Endothelial cell of umbilical vein (primary cell): ENCODE measurements at places on chromosomes 4 and X. TPM values are rescaled to one million over a fixed set of nuclear protein-coding genes. Genes with fewer than 3 reads are reported as not detected.

The P2RY10 gene
- polyA plus RNA-seq, result not detected in 2 replicates

The SUPT20HL1 gene
- polyA plus RNA-seq, result not detected in 2 replicates

DNA sequence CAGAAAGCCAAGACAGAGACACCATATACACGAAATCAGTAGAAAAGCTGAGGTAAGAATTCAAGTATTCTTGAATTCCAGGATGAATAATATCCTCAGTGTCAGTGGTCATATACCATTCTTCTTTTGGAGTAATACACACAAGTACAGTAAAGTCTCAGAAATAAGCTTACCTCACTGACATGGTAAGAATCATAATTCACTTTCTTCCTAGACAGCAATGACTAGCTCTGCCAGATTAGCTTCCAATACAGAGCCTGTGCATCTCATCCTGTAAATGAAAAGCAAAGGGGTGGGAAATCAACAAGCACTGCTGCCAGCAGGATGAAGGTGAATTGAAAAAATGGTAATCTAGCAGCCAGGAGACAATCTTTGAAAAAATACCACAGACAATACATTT, 31.2 kb upstream of the VSIG4 start:
- H3K27me3 ChIP-seq, result no peaks in the 10 kb centered on the region
- no peak overlapping the region for H3K27ac ChIP-seq
- DNase-seq, result no peak
- no peaks in the 10 kb centered on the region for H3K36me3 ChIP-seq
- H3K4me3 ChIP-seq, result no peak overlapping the region

- DNase-seq, result no peak
- no peaks in the 10 kb centered on the region for H3K36me3 ChIP-seq
- peaks cover 27% of the 10 kb centered on the region for H3K4me1 ChIP-seq
- H3K27me3 ChIP-seq, result no peaks in the 10 kb centered on the region
These were observed 27.2 kb upstream of the TMSB4X start for GRCh38 chrX:12947545-12948235.
